ENCODE measurements at places on chromosomes 3 and 15.

DNA sequence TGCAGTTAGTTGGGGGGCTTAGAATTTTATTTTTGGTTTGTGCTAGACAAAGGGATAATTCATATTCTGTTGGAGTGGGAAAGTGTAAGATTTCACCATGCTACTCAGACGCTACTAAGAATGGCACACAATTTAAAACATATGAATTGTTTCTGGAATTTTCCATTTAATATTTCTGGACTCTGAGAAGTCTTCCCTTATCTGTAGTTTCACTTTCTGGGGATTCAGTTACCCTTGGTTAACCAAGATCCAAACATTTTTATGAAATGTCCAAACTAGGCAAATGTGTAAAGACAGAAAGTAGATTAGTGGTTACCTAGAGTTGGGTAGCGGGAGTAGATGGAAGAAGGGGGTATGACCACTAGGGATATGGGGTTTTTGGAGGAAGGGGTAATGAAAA is 53.1 kb downstream of the TCF12 start:
- DNase-seq, result no peak

DNA sequence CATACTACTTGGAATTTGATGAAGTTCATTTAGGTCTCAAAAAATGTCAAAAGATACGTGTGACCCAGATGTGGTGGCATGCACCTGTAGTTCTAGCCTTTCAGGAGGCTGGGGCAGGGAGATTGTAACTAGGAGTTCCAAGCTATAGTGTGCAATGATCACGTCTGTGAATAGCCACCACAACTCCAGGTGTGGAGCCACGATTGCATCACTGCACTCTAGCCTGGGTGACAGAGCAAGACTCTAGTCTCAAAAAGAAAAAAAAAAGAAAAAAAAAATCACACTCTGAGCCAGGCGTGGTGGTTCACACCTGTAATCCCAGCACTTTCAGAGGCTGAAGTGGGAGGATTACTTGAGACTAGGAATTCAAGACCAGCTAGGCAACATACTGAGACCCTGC is 14.2 kb downstream of the MAP4 start:
- DNase-seq, result no peak

DNA sequence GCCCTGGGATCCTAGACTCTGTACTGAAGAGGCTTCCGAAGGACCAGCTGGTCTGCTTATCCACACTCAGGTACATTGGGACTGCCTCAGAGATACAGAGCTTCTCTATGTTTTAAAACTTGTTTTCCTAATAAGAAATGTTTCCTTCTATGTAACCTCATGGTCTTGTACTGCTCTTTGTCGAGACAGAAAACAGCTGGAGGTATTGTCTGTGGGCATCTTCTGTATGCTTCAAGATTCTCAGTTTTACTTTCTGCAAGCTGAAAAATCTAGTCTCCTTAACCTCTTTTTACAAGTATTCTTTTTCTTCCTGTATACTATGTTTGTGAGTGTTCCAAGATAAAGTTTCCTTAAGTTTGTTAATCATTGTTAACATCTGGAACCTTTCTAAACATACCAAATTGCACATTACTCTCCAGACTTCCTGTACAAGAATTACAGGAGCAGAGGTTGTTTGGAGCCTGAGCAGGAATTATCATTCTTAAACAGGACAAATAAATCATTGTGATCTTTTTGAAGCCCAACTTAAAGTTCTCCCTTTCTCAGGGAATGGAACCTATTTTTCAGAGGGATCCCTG is 358.3 kb upstream of the CFAP20DC start:
- no peak for DNase-seq

- DNase-seq, result no peak
Observed at GRCh38 chr3:12415014-12415680, 69.1 kb upstream of the TSEN2 start.

DNA sequence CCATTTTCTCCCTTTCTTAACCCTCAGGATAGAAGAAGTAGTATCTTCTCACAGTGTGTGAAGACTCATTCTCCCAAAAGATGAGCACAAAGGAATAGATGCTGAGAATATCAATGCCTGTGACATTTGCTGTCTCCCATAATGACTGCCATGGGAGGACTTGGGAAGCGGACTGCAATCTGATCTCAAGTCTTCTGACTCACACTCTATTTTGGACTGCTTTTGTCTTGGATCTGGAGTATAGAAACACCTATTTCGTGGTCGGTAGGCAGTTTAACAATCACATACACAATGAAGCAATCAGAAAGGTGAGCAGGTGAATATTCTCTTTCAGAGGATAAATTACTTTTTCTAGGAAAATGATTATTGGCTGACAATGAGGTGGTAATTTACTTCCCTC is 852.0 kb downstream of the FHIT start:
- DNase-seq, result no peak

DNA sequence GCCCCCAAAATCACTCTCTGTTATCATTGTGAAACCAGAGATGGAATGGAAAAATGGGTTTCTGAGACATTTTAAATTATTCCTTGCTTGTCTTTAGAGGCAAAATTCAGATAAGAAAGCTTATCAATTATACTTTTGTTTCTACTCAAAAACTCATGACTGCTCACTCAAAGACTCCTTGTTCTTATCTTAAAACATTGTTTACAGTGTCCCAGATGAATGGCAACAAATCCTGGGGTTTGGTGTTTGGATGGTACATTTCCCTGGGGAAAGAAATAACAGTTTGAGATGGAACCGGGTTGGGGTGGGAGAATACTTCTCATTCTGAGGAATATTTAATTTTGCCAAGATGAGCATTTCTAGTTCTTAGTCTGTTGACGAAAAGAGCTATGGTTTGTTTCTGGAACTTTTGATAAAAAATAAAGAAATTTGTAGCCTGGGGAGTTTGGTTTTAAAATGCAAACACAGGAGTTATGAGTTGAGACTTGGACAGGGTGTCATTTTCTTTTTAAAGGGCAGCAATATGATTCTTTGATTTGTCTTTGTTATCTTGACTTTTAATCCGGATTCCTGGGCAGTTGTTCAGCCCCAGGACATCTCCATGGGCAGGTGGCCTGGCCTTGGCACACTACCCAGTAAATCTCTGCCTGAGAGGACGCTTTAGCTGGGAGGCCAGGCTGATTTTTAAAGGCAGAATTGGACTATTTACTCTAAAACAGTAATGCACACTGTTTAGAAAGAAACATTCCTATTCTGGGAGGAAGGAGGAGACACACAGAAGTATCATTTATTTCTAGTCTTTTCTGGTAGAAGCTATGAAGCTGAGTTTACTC is 32.4 kb downstream of the BTD start:
- DNase-seq, result peak; percentile 58

DNA sequence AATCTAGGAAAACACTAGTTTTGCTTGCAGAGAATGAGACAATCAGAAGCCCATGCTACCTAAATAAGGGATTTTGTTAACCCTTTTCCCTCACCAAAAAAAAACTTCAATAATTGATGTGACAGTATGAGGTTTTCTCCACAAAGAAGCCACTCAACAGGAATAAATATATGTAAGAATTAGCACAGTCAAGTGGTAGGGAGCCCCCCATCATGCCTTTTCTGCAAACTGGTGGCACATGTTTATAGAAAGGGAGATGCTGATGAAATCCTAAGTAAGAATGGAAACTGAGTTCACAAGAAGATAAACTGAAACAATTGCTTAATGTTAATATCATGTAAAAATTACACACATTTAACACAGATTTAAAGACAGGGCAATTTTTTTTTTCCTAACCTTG is 51.0 kb downstream of the PHC3 start:
- DNase-seq, result no peak

DNA sequence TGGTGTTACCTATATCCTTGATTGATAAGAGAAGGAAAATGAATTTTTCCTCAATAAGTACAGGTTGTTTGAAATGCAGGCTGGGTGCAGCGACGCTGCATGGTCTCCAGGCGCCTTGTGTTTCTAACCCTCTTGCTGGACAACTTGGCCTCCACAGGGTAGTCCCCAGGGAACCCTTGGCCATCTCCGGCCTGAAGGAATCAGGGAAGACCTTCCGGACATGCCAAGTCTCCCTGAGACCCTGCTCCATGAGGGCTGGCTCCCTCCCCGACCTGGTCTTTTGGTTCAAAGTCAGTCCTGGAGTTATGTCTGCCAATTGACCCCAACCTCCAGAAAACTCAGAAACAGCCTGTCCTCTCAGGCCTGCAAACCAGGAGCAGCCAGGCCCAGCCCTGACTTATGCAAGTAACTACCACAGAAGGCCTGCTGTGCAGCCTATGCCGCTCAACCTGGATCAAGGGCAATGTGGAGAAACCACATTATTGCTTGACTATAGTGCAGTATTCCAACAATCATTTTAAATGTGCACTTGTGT is 98.3 kb downstream of the LIPC start:
- no peak for DNase-seq

DNA sequence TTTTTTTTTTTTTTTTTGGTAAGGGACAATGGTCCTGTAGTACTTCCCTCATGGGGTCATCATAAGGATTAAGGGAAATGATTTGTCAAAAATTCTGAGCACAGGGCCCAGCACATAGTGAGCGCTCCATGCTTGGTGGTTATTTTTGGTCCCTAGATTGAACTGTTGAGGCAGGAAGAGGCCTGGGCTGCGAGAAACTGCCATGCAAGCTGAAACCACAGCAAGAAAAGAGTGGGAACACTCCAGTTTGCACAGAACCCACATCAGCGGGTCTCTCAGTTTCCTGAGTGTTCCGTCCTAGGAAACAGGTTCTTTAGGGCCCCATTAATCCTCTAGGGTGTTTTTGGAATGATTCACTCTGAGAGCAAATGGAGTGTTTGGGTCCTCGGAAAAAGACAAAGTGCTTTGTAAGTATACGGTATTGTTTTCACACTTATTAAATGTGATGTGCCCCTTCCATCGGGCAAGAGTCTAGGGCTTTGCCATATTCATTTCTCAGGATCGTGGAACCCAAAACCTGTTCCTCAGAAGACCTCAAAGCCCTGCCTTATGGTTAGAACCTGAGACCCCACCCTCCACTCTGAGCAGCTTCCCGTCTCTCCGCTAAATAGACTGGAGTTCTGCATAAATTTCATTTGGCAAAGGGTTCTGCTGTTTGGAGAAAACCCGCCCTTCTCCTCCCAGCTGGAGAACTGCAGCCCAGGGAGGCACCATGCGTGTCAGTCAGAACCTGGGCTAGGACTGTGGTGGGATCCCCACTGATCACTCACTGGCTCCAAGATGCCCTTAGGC is 60.4 kb downstream of the SPSB4 start:
- no peak for DNase-seq

DNA sequence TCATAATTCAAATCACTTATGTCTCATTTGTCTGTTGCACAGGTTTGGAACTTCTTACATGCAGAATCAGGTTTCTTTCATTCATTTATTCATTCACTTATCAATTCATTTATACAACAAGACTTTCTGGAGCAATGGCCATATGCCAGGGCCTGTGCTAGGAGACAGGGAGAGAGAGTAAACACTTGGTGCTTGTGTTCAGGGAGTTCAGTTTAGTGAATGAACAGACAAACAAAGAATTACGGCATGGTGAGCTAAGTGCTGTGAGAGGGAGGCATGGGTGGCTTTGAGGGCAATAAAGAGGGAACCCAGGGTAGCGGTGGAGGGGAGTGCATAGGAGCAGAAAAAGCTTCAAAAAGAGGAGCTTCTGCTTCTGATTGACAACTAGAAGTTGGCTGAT is 8.5 kb upstream of the IREB2 start:
- no peak for DNase-seq

GRCh38 chr15:63494408-63494807 is 10.0 kb upstream of the USP3 start:
- DNase-seq, result no peak

GRCh38 chr3:71384837-71385716 is 198.5 kb downstream of the FOXP1 start:
- peak; percentile 21 for DNase-seq

GRCh38 chr3:89682556-89682955 is 575.1 kb downstream of the EPHA3 start:
- no peak for DNase-seq

GRCh38 chr3:196440696-196441095 is 8.5 kb upstream of the UBXN7 start:
- DNase-seq, result peak; percentile 45

DNA sequence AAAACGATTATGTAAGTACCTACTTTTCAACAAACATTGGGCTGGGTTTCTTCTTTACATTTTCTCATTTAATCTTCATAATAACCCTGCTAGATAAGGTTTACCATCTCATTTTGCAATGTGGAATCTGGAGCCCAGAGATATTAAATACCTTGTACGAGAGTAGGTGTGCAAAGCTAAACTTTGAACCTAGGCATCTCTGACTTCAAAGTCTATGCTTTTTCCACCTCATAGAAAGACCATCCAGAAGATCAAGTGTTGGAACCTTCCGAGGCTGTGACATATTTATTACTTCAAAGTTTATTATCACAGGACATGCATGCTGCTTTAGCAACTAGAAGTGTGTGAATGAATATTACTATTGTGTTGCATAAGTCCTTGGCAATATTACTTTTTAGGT is 497.2 kb upstream of the TPRG1 start:
- no peak for DNase-seq

DNA sequence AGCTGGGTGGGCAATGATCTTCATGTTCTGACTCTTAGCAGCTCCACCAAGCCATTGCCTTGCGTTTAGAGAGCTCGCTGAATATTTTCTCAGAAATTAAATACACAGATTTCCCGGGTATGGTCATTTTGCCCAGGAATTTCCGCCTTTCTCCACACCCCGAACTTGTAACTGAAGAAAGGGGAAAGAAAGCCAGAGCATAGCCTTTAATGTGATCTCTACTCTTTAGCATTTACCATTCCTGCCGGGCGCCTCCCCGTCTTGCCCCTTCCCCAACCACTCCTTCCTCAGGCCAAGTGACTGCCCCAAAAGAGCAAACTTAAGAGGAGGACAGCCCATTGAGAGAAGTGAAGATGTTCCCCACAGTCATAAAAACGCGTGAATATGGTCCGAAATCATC is 53.1 kb downstream of the LMCD1 start:
- DNase-seq, result no peak

GRCh38 chr3:144241404-144241803 is 269.8 kb downstream of the DIPK2A start:
- no peak for DNase-seq

- no peak for DNase-seq
Observed at GRCh38 chr15:98964466-98965133, 43.0 kb downstream of the PGPEP1L start.

GRCh38 chr15:45129651-45130129 is at the start of the genes DUOX1 and DUOXA1:
Gene DUOX1 (plus strand): TSS chr15:45129994. CDS start chr15:45131967, 1,973 bp downstream.
Gene DUOXA1 (minus strand): TSS chr15:45129879. CDS start chr15:45123014, 6,865 bp downstream.
- no peak for DNase-seq

GRCh38 chr3:54042259-54042823 is 80.0 kb upstream of the CACNA2D3 start:
- DNase-seq, result no peak

Data from EH (cell line).